Regular cardiac myocyte (primary cell): ENCODE measurements at places on chromosomes 6 and 20. TPM values are rescaled to one million over a fixed set of nuclear protein-coding genes. Genes with fewer than 3 reads are reported as not detected.

The TMEM200A gene
- total RNA-seq = 124 and 232 TPM in 2 replicates

The SNAI1 gene
- total RNA-seq = 0.56 and 1.3 TPM in 2 replicates

The LAMA2 gene
- 13.6 and 64.3 TPM in 2 replicates for total RNA-seq

The TBPL1 gene
- 28.2 and 29.0 TPM in 2 replicates for total RNA-seq

The PCMT1 gene
- 152 and 216 TPM in 2 replicates for total RNA-seq

The PMEPA1 gene
- total RNA-seq = 1.5 and 4.8 TPM in 2 replicates

The DNAH8 gene
- total RNA-seq = under 0.01 TPM in 1 of 2 replicates, not detected in the other

The MYL9 gene
- 19.7 and 29.1 TPM in 2 replicates for total RNA-seq

The PRICKLE4 gene
- 0.19 and 0.56 TPM in 2 replicates for total RNA-seq

The SIRPG gene
- total RNA-seq = not detected in 2 replicates

The INSM1 gene
- not detected in 2 replicates for total RNA-seq

The PAX1 gene
- total RNA-seq = not detected in 2 replicates

The VWA7 gene
- total RNA-seq = under 0.01 TPM in 1 of 2 replicates, not detected in the other

The ARMC2 gene
- total RNA-seq = 1.5 and 6.2 TPM in 2 replicates

The NKX2-2 gene
- not detected in 2 replicates for total RNA-seq

The SRMS gene
- not detected in 2 replicates for total RNA-seq

The LCA5 gene
- total RNA-seq = 4.4 and 7.9 TPM in 2 replicates

The SAMD5 gene
- total RNA-seq = under 0.01 TPM in 2 replicates

The TMEM74B gene
- total RNA-seq = under 0.01 TPM in 1 of 2 replicates, not detected in the other

The TXLNB gene
- under 0.01 and 0.28 TPM in 2 replicates for total RNA-seq

The F13A1 gene
- total RNA-seq = not detected in 2 replicates

The ADAM33 gene
- 1.2 and 1.7 TPM in 2 replicates for total RNA-seq

The ROS1 gene
- under 0.01 TPM in 2 replicates for total RNA-seq

The OVOL2 gene
- not detected in 2 replicates for total RNA-seq

The PSMG4 gene
- 23.4 and 42.8 TPM in 2 replicates for total RNA-seq

The GCNT2 gene
- total RNA-seq = 0.19 and 1.4 TPM in 2 replicates

The STX11 gene
- total RNA-seq = 2.3 and 3.1 TPM in 2 replicates

The HCRTR2 gene
- not detected in 2 replicates for total RNA-seq

The PPIL6 gene
- 1.9 and 6.5 TPM in 2 replicates for total RNA-seq

The COL21A1 gene
- total RNA-seq = 0.38 and 1.7 TPM in 2 replicates

The EYA2 gene
- 0.19 and 0.28 TPM in 2 replicates for total RNA-seq

The NFYA gene
- 9.3 and 22.6 TPM in 2 replicates for total RNA-seq

The MAS1 gene
- under 0.01 TPM in 2 replicates for total RNA-seq

The OPN5 gene
- not detected in 2 replicates for total RNA-seq

The HLA-DPB1 gene
- 22.3 and 26.8 TPM in 2 replicates for total RNA-seq

The FOXF2 gene
- total RNA-seq = 0.28 and 0.58 TPM in 2 replicates

The SLC26A8 gene
- not detected in 2 replicates for total RNA-seq

The SOD2 gene
- total RNA-seq = 110 and 2,076 TPM in 2 replicates

The PXT1 gene
- under 0.01 TPM in 2 replicates for total RNA-seq

The HLA-E gene
- total RNA-seq = 102 and 274 TPM in 2 replicates

The GPX5 gene
- not detected in 2 replicates for total RNA-seq

The OR2H1 gene
- not detected in 2 replicates for total RNA-seq

The HTR1E gene
- total RNA-seq = not detected in 2 replicates

The NT5E gene
- 306 and 439 TPM in 2 replicates for total RNA-seq

The NAA20 gene
- total RNA-seq = 37.2 and 60.8 TPM in 2 replicates

The LPA gene
- total RNA-seq = under 0.01 TPM in 1 of 2 replicates, not detected in the other

The HLA-DPA1 gene
- 1.9 and 2.8 TPM in 2 replicates for total RNA-seq

The C20orf204 gene
- 0.77 and 0.85 TPM in 2 replicates for total RNA-seq

The RAMACL gene
- total RNA-seq = 0.38 and 1.1 TPM in 2 replicates

The DEFB124 gene
- total RNA-seq = not detected in 2 replicates

The MICA gene
- 45.1 and 62.3 TPM in 2 replicates for total RNA-seq

The PHF1 gene
- total RNA-seq = 14.8 and 32.4 TPM in 2 replicates

The B4GALT5 gene
- 15.2 and 17.1 TPM in 2 replicates for total RNA-seq

The TMEM14B gene
- 82.3 and 111 TPM in 2 replicates for total RNA-seq

The ABT1 gene
- total RNA-seq = 9.9 and 15.9 TPM in 2 replicates

The SNPH gene
- 12.7 and 13.6 TPM in 2 replicates for total RNA-seq
